ENCODE measurements at places on chromosomes 12 and 14. TPM values are rescaled to one million over a fixed set of nuclear protein-coding genes. Genes with fewer than 3 reads are reported as not detected.

- DNase-seq, result no peak
These were observed 24.2 kb upstream of the NT5DC3 start for GRCh38 chr12:103865151-103865730.

DNA sequence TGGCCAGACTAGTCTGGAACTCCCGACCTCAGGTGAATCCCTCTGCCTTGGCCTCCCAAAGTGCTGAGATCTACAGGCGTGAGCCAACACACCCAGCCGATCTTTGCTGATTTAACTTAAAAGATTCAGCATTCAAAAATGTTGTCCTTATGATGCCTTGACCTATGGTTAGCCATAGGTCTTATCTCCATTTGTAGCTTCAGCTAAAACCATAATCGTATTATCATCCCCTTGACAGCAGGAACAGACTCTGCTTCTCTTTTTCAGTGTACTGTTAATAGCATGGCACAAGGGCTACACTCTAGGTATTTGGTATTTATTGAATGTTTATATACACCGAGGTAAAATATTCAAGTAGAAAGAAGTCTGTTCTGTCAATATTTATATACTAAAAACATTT is 15.3 kb downstream of the CCDC62 start:
- no peak for DNase-seq

GRCh38 chr12:9719790-9720189 is 13.1 kb downstream of the CLECL1 start:
- no peak for DNase-seq

DNA sequence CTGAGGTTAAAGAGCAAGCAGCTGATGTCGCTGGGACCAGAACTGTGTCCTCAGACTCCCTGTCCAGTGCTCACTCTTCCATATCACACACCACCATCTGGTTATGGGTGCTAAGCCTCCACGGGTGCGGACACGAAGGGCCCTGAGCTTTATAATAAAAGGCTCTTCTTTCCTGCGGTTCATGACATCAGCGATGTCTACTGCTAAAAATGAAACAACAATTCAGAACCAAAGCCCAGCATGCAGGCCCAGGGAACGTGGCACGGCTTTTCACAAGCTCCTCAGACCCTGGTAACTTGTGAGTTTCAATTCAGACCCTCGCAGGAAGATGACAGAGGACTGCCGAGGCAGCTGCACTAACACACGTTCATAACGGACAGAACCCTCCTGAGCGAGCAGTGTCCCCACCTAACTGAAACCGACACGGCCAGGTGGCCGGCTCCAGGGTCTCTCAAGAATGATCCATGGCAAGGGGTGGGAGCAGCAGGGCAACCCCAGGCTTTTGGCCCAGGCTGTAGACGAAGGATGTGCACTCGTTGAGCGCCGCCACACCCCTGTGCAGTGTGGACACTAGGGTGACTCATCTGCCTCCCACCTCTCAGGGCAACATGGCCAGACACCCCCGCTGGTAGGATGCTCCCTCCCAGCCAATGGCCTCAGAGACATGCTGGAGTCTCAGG is 180.3 kb downstream of the CALM1 start:
- no peak for DNase-seq

GRCh38 chr14:100979780-100980179 is 76.3 kb upstream of the RTL1 start:
- DNase-seq, result no peak

- no peak for DNase-seq
These were observed 137.0 kb downstream of the PTPN11 start for GRCh38 chr12:112555621-112556233.

DNA sequence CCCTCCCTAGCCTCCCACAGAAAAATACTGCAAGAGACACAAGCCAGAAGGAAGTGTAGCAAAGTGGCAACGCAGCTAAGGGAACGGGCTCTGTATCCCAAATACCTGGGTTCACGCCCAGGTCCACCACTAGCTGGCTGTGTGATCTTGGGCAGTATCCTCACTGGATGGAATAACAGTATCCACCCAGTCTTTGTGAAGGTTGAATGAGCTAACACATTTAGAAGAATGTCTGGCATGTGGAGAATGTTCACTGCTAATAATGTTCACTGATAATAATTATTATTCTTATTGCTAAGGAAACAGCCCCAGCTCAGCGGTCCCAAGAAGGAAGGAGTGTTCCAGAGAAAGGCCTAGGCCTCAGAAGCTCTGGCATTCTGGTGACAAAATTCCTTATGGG is 70.9 kb downstream of the VWF start:
- DNase-seq, result no peak

- no peak for DNase-seq
These were observed 69.5 kb downstream of the TBC1D30 start for GRCh38 chr12:64893961-64894360.

DNA sequence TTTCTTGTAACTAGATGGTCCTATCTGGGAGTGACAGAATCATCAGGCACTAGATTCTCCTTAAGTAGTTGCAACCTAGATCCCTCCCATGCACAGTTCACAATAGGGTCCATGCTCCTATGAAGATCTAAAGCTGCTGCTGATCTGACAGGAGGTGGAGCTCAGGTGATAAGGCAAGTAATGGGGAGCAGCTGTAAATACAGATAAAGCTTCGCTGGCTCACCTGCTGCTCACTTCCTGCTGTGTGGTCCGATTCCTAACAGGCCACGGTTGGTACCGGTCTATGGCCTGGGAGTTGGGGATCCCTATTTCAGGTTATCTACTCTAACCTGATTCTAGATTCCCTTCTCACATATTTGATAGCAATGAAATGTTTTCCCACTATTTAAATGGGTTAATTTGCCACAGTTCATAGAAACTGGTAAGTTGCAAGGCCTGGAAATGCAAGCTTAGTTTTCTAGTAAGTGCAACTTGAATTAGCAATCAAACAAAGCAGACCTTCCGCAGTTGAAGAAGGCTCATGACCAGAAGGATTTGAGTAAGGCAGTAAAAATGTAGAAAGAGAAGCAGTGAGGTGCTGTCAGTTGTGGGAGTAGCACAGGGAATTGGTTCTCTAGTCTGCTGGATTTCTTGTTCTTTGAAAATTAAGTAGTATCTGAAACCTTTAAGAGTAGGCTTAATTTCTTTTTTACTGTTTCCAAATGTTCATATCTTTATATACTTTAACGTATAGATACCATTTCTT is 332.3 kb downstream of the EGLN3 start:
- DNase-seq, result no peak

DNA sequence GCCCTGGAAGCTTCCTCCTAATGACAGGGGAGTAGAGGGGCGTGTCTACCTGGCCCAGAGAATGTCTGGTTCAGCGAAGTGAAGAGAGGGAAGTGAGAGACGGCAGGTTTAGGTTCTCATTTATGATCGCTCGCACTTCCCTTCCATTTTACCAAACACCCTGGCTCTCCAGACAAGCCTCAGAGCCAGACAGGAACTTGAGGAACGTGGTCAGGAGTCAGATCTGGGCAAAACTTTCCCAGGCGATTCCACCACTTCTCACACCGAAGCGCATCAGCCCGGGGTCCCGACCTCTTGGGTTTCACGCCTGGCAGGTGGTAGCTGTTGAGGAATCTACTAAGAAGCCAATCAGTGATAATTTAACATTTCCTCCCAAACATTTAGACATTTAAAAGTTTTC is 21.3 kb downstream of the ACTN1 start:
- DNase-seq, result no peak

GRCh38 chr14:95265106-95266094 is 54.3 kb downstream of the CLMN start:
- DNase-seq, result no peak

GRCh38 chr12:97246368-97246767 is 216.2 kb upstream of the RMST start:
- DNase-seq, result no peak

GRCh38 chr12:62930546-62931425 is 4.2 kb downstream of the PPM1H start:
- no peak for DNase-seq

- no peak for DNase-seq
These were observed 6.4 kb downstream of the ITGB7 start for GRCh38 chr12:53200458-53201176.

DNA sequence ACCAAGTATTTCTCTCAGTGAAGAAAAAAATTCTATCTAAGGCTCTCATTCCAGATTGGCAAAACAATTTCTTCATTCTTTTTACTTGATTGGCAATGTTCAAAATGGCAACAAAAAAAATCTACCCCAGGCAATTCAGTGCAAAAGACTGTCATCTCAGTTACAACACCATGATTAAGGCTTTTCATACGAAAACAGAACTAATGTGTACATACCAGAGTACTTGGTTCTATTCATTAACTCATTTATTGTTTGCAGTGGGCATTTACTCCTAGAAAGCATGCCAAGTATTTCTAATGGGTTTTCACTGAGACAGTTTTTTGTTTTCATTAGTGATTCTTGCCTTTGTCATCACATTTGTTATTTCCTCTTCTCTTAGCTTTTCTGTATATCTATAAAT is 33.0 kb downstream of the DBX2 start:
- no peak for DNase-seq

GRCh38 chr12:54561164-54561563 is 11.8 kb downstream of the PDE1B start:
- no peak for DNase-seq

GRCh38 chr12:108722992-108723766 is 8.1 kb downstream of the CORO1C start:
- DNase-seq, result no peak

DNA sequence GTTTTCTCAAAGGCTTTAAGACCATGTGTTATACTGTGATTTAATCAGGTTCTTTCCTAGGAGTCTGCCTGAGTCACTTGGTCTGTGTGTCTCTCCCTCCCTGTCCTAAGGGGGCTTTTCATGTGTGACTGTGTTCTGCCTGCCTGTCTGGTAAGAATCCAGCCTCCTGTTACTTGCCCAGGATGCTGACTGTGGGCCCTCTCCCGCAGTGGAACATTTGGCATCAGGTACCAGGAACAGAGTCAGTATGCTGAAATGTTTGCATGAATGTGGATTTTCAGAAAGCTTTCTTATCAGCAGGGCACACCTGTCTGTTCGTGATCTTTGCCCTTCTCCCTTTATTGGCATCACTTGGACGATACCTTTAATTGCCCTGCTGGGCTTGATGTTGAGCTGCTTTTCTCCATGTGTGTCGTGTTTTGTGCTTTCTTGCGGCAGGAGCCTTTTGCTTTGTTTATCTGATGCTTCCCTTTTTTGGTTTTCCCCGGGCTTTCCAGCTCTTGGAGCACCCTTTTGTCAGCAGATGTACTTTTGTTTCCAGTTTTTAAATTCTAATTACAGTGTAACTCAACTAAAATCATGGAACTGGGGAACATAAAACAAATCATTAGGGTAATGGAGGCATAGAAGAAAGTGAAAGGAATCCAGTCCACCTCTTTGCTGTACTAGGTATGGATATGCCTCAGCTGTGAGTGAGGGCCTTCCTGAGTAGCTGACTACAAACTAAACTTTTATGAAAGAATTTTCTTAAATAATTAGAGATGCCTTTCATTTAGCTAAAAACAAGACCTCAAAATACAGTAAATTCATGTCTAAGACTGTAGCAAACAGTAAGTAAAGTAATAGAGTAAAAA is 72.5 kb downstream of the TRAF3 start:
- no peak for DNase-seq

DNA sequence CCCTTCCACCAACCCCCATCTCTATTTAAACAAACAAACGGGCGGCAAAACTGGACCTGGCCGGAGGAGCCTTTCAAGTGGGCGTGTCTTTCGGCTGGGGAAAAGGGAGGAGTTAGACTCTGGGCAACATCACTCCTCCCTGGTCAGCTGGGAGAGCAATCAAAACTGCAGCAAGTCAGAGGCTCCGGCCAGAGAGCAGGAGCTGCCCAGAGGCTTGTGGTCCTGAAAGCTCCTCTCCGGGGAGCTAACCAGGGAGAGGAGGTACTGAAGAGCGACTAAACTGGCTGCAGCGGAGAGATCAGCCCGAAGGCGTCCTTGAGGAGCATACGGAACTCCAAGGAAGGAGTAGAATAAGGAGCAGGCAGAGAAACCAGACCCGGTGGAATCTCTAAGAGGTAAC is at the start of gene NEUROD4:
NEUROD4 (plus strand) TSS at position 191 of the 400 bp plus-strand sequence. CDS start 6,466 bp downstream, outside the sequence.
- DNase-seq, result no peak

- DNase-seq, result no peak
These were observed 1046.6 kb upstream of the USP15 start for GRCh38 chr12:61213646-61214045.

GRCh38 chr12:42756841-42757623 is 167.5 kb upstream of the PRICKLE1 start:
- DNase-seq, result no peak

- DNase-seq, result no peak
These were observed 23.0 kb downstream of the MNAT1 start for GRCh38 chr14:60757567-60758002.

- DNase-seq, result no peak
These were observed 84.3 kb downstream of the CRACR2A start for GRCh38 chr12:3668479-3669165.

- no peak for DNase-seq
These were observed 362.9 kb downstream of the RAD51B start for GRCh38 chr14:68182492-68182891.

The ALKBH1 gene
- total RNA-seq, result 13.0 TPM

The YBX3 gene
- total RNA-seq, result 6.9 TPM

The ZDHHC17 gene
- total RNA-seq, result 319 TPM

The GSC gene
- not detected for total RNA-seq

The SERPINA4 gene
- not detected for total RNA-seq

The PTHLH gene
- not detected for total RNA-seq

The SLC35E3 gene
- 8.2 TPM for total RNA-seq

The AMDHD1 gene
- total RNA-seq, result 0.82 TPM

The RAB15 gene
- 24.1 TPM for total RNA-seq

The FAM181A gene
- 2.4 TPM for total RNA-seq

The GYS2 gene
- not detected for total RNA-seq

The TBPL2 gene
- not detected for total RNA-seq

The IFNG-AS1 gene
- total RNA-seq, result not detected
